ENCODE measurements at places on chromosomes 2 and 18. TPM values are rescaled to one million over a fixed set of nuclear protein-coding genes. Genes with fewer than 3 reads are reported as not detected.

SKOR2 gene
- 0.34 TPM for total RNA-seq

- H3K4me1 ChIP-seq, result peaks cover 19% of the 10 kb centered on the region
- DNase-seq, result no peak
- H3K27me3 ChIP-seq, result no peaks in the 10 kb centered on the region
- H3K4me3 ChIP-seq, result no peak overlapping the region
Observed at GRCh38 chr2:98643496-98644100, 35.2 kb downstream of the UNC50 start.

CYS1 gene
- total RNA-seq, result 1.2 TPM

DNA sequence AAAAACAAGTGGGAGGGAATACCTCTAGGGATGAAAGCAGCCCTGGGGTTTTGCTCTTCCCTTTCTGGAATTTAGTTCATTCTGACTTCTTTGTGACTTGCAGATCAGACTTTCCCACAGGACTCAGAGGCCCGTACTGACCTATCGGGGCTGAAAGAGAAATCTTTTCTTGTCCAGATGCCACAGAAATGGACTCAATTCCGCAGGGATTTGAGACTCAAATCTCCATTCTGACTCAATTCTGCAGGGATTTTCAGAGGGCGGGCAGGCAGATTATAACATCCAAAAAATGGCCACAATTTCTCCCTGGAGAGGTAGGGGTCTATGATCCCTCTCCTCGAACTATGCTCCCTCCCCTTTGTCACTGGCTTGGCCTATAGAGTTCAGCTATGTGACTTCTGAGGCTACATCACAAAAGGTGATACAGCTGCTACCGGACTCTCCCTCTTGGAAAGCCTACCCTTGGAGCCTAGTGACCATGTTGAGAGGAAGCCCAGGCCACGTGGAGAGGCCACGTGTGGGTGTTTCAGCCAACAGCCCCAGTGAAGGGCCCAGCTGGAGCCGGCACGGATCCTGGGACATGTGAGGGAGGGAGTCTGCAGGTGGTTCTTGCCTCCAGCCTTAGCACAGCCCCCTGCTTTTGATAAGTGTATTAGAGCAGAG lies 4.8 kb upstream of the EFHD1 start:
- DNase-seq, result no peak
- no peak overlapping the region for H3K4me3 ChIP-seq
- H3K4me1 ChIP-seq, result peaks cover 5% of the 10 kb centered on the region
- no peaks in the 10 kb centered on the region for H3K36me3 ChIP-seq
- peaks cover 26% of the 10 kb centered on the region for H3K27me3 ChIP-seq
- no peak overlapping the region for H3K27ac ChIP-seq

- H3K4me1 ChIP-seq, result peaks cover 16% of the 10 kb centered on the region
- no peak for DNase-seq
- no peak overlapping the region for H3K4me3 ChIP-seq
- peaks cover 6% of the 10 kb centered on the region for H3K36me3 ChIP-seq
- H3K27me3 ChIP-seq, result no peaks in the 10 kb centered on the region
Observed at GRCh38 chr2:167767830-167768229, 479.6 kb downstream of the STK39 start.

VSNL1 gene
- total RNA-seq, result 78.4 TPM

- no peaks in the 10 kb centered on the region for H3K27me3 ChIP-seq
- no peak overlapping the region for H3K27ac ChIP-seq
- no peaks in the 10 kb centered on the region for H3K4me1 ChIP-seq
- DNase-seq, result no peak
Observed at GRCh38 chr2:37526323-37526722, 145.1 kb downstream of the CDC42EP3 start.

DNA sequence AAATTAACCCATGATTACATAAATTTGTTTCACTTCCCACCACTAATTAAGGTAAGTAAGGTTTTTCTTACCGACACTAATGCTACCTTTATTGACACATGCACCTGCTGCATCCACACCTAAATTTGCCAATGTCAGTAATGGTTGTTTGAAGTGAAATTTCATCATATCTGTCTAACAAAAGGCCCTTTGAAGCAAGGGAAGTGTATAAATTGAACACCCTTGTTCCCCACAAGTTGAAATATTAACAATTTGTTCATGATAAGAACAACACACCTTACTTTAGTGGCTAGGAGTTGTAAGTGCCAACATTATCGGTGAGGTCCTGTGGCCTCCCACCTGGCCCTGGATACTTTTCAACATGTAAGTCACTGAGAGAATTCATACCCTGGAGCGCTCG lies 116.3 kb upstream of the CDCA7 start:
- H3K36me3 ChIP-seq, result peaks cover 19% of the 10 kb centered on the region
- H3K4me1 ChIP-seq, result peaks cover 26% of the 10 kb centered on the region
- H3K27me3 ChIP-seq, result peaks cover 2% of the 10 kb centered on the region
- DNase-seq, result no peak

- H3K27ac ChIP-seq, result no peak overlapping the region
- peaks cover 2% of the 10 kb centered on the region for H3K27me3 ChIP-seq
- no peak overlapping the region for H3K4me3 ChIP-seq
Observed at GRCh38 chr2:237280229-237280628, 133.7 kb downstream of the COL6A3 start.

GRCh38 chr2:101625387-101625786 lies 72.1 kb upstream of the MAP4K4 start:
- no peak overlapping the region for H3K27ac ChIP-seq
- H3K4me3 ChIP-seq, result no peak overlapping the region
- peaks cover 10% of the 10 kb centered on the region for H3K4me1 ChIP-seq
- DNase-seq, result no peak
- no peaks in the 10 kb centered on the region for H3K36me3 ChIP-seq

DNA sequence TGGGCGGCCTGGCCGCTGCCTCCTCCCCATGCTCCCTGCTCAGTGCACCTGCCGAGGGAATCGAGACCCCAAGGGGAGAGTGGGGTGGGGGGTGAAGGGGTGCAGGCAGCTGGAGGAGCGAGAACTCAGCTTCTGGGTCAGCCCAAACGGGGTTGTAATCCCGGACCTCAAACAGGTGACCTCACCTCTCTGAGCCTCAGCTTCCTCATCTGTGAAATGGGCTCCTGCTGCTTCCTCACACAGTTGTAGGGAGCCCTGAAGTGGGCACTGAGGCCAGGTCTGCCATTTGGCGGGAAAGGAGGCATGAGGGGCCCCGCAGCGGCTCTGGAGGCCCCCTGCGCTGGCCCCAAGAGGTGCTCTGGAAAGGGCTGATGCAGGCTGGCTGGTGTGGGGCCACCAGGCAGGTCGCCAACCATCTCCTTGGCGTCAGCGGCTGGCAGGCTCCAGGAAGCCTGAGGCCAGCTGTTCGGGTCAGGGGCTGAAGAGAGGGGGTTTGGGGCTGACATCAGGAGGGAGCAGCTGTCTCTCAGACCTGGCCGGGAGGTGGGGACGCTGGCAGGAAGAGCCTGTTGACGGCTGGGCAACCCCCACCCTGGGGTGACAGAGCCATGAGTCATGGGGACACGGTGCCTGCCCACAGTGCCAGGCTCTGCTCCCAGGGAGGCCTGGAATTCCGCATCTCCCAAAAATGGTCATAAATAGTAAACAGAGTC lies 4.9 kb downstream of the KLHL30 start:
- H3K4me3 ChIP-seq, result no peak overlapping the region
- H3K27me3 ChIP-seq, result no peaks in the 10 kb centered on the region
- H3K4me1 ChIP-seq, result no peaks in the 10 kb centered on the region
- no peaks in the 10 kb centered on the region for H3K36me3 ChIP-seq

- no peaks in the 10 kb centered on the region for H3K27me3 ChIP-seq
- no peak overlapping the region for H3K27ac ChIP-seq
- H3K36me3 ChIP-seq, result no peaks in the 10 kb centered on the region
- no peak for DNase-seq
- H3K4me1 ChIP-seq, result no peaks in the 10 kb centered on the region
Observed at GRCh38 chr2:98698896-98699295, 32.0 kb downstream of the MGAT4A start.

GRCh38 chr2:85278361-85278760 lies 49.4 kb downstream of the TGOLN2 start:
- no peaks in the 10 kb centered on the region for H3K27me3 ChIP-seq
- H3K27ac ChIP-seq, result peak overlapping the region; percentile 7
- no peak for DNase-seq
- H3K36me3 ChIP-seq, result peaks cover 8% of the 10 kb centered on the region
- H3K4me3 ChIP-seq, result no peak overlapping the region

GRCh38 chr2:84516234-84516986 lies at the start of gene DNAH6:
Gene DNAH6, plus strand, starts transcription at chr2:84516498. Its CDS starts 1,329 bp downstream, at chr2:84517827.
- peaks cover 11% of the 10 kb centered on the region for H3K4me1 ChIP-seq
- peaks cover 11% of the 10 kb centered on the region for H3K27me3 ChIP-seq
- H3K27ac ChIP-seq, result peak within 1 kb of the TSS; percentile 65

DNA sequence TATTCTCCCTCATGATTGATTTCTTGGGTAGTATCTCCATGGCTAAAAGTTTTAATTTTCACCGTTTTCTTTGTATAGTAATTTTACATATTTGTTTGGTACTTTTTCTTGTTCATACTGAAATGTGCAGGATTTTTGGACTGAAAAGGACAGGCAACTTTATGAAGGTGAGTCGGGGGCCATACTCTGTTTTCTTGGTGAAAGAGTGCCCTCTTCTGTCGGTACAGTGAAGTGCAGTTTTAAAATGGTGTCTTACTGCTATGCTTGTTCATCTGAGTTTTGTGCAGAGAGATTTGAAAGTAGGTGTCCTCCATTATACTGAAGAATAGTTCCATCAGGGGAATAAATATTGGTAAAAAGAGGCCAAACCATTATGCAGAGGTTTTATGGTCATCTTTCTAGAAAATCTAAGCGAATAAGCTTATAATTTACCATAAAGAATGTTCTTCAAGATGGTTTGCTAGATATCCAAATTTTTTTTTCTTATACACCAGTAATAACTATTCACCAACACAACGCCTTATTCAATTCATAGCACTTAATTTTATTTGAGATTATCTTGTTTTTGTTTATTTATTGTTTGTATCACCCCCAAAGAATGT lies 8.7 kb upstream of the SERPINB13 start:
- no peaks in the 10 kb centered on the region for H3K4me1 ChIP-seq
- H3K27ac ChIP-seq, result no peak overlapping the region

UPP2 gene
- total RNA-seq, result not detected

DNA sequence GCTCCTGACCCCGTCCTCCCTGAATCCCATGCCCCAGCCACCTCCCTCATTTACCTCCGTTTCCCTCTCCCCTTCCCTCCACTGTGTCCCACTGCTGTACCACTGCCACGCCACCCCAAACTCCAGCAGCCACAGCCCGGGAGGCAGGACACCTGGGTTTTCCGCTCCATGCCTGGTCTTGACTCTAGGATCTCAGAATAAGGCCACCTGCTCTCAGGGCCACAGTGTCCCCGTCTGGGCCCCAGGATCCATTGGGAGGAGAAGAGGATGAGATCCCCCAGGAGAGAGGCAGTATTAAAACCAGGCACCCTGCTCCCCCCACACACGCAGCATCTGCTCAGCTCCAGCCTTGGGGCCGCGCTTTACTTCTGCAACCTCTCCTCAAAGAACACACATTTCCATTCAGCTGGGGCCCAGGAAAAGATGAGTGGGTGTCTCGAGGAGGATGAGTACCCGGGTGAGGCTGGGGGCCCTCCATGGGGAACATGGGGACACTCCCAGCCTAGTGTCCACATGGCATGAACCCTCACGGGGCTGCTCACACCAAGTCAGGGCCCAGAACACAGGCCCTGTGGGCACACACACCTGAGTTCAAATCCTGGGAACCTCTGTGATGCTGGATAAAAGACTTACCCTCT lies 32.8 kb upstream of the TNS1 start:
- no peaks in the 10 kb centered on the region for H3K36me3 ChIP-seq
- no peak overlapping the region for H3K4me3 ChIP-seq
- H3K4me1 ChIP-seq, result peaks cover 2% of the 10 kb centered on the region
- peaks cover 30% of the 10 kb centered on the region for H3K27me3 ChIP-seq
- H3K27ac ChIP-seq, result no peak overlapping the region

DNA sequence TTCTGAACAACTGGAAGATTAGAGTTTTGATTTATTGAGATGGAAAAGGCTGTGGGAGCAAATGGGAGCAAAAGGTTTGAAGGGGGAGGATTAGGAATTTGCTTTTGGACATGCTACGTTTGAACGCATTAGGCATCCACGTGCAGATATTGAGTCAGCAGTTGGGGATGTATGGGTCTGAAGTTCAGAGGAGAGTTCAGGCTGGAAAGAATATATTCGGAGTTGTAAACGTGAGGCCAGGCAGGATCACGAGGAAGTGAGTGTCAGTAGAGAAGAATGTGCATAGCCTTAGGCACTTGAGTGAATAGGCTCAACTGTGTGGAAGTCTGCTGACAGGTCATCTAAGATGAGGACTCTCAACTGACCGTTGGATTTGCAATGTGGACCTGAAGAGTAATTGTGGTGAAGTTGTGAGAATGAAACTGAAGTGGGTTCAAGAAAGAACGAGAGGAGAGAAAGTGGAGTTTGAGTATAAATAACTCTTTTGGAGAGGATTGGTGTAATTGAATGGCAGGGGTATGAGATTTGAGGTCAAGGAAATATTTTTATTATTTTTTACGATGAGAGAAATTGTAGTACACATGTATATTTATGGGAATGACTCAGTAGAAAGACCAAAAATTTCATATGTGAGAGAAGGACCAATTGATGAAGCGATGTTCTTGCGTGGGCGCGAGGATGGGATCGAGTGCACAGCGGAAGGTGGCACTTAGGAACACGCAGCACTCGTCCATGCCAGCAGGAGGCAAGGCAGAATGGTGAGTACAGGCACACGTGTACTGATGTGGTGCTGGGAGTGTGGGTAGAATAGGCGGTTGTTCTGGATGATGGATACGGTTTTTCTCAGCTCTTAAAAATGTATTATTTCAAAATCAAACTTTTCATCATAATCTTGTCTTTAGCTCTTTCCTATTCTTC lies 40.5 kb upstream of the POLE4 start:
- no peaks in the 10 kb centered on the region for H3K36me3 ChIP-seq
- no peak for DNase-seq
- H3K4me3 ChIP-seq, result no peak overlapping the region
- H3K27me3 ChIP-seq, result peaks cover 19% of the 10 kb centered on the region
- no peak overlapping the region for H3K27ac ChIP-seq

- H3K36me3 ChIP-seq, result no peaks in the 10 kb centered on the region
- H3K27ac ChIP-seq, result no peak overlapping the region
- no peaks in the 10 kb centered on the region for H3K27me3 ChIP-seq
Observed at GRCh38 chr2:28681158-28681571, 70.5 kb upstream of the PPP1CB start.

- H3K27ac ChIP-seq, result no peak overlapping the region
- no peak overlapping the region for H3K4me3 ChIP-seq
- no peaks in the 10 kb centered on the region for H3K27me3 ChIP-seq
- H3K36me3 ChIP-seq, result no peaks in the 10 kb centered on the region
- no peaks in the 10 kb centered on the region for H3K4me1 ChIP-seq
- no peak for DNase-seq
Observed at GRCh38 chr2:164688896-164689419, 67.7 kb upstream of the GRB14 start.

- no peaks in the 10 kb centered on the region for H3K27me3 ChIP-seq
- no peak overlapping the region for H3K4me3 ChIP-seq
- no peak for DNase-seq
- H3K4me1 ChIP-seq, result peaks cover 4% of the 10 kb centered on the region
- peaks cover 5% of the 10 kb centered on the region for H3K36me3 ChIP-seq
Observed at GRCh38 chr2:188609321-188610049, 317.8 kb downstream of the GULP1 start.

GRCh38 chr2:156436497-156437085 lies 412 bp downstream of the GPD2 start:
- H3K4me1 ChIP-seq, result peaks cover 40% of the 10 kb centered on the region
- H3K27ac ChIP-seq, result peak overlapping the region; percentile 77
- DNase-seq, result no peak
- H3K27me3 ChIP-seq, result no peaks in the 10 kb centered on the region

Measured in WTC11 (cell line).